Esophagus squamous epithelium (tissue), 5 donors: ENCODE measurements at places on chromosomes 16 and 17. TPM values are rescaled to one million over a fixed set of nuclear protein-coding genes. Genes with fewer than 3 reads are reported as not detected.
A peak's percentile ranks its signal among the peaks of the same experiment; 100 is the strongest.

DNA sequence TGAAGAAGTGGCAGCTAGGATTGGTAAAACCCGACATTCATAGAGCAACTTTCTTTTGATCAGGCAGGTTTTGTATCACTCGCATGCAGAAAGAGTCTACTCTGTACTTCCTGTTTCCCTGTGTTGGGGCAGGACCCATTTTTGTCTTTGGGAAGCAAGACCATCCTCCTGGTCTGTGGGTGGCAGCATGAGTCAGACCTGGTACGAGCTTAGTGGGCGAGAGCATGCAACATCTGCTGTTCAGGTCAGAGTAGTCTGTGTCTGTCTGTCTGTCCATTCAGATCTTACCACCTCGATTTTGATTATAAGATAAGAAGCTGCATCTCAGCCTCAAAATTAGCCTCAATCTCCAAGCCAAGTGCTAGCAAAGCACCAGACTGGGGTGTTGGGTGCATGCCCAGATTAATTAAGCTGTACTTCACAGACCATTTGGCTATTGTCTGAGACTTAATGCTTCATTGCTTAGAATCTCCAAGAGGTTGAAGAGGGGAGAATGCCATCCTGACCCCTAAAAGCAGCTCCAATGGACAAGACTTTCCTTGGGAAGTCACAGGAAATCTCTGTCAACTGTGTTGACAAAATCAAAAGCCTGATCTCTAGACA is 110.9 kb downstream of the XYLT1 start:
- peaks cover 17% of the 10 kb centered on the region for H3K4me1 ChIP-seq
- peak overlapping the region; percentile 40 for H3K27ac ChIP-seq
- H3K4me3 ChIP-seq: no peak overlapping the region
- no peaks in the 10 kb centered on the region for H3K27me3 ChIP-seq
- peaks cover 6% of the 10 kb centered on the region for H3K36me3 ChIP-seq

DNA sequence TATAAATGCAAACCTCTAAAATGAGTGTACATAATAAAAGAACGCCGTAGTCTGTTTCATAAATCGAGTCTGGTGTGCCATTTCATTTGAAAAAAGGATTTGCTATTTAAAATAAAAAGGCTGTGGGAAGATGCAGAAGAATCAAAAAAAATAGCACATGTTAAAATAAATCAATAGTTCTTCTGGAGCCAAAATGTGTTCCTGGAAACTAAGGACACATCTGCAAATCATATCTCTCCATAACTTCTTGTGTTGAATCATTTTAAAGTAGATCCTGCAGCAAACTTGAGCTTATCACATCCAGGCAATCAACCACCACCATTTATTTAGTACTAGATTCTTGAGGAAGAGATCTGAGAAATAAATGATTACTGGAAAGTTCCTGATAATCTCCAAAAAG is 29.0 kb downstream of the XPO6 start:
- peaks cover 53% of the 10 kb centered on the region for H3K4me1 ChIP-seq
- peaks cover 17% of the 10 kb centered on the region for H3K36me3 ChIP-seq
- DNase-seq: no peak

GRCh38 chr16:86794216-86794864 is 216.0 kb downstream of the FOXL1 start:
- H3K36me3 ChIP-seq: no peaks in the 10 kb centered on the region
- no peak overlapping the region for H3K4me3 ChIP-seq
- H3K4me1 ChIP-seq: no peaks in the 10 kb centered on the region
- DNase-seq: no peak

The MYH13 gene
- total RNA-seq: not detected

GRCh38 chr17:45098081-45098868 is 34.0 kb downstream of the PLCD3 start:
- peaks cover 81% of the 10 kb centered on the region for H3K4me1 ChIP-seq
- H3K27ac ChIP-seq: peak overlapping the region; percentile 88
- H3K36me3 ChIP-seq: peaks cover 56% of the 10 kb centered on the region
- no peak overlapping the region for H3K4me3 ChIP-seq

- H3K27me3 ChIP-seq: no peaks in the 10 kb centered on the region
- H3K4me1 ChIP-seq: peaks cover 23% of the 10 kb centered on the region
- H3K36me3 ChIP-seq: peaks cover 23% of the 10 kb centered on the region
- peak overlapping the region; percentile 98 for H3K4me3 ChIP-seq
- no peak for DNase-seq
- peak overlapping the region; percentile 100 for H3K27ac ChIP-seq
Observed at GRCh38 chr16:9092282-9092977, 986 bp downstream of the HAPSTR1 start.
